AG08396 (cell line): ENCODE measurements at places on chromosomes 11 and 22.

DNA sequence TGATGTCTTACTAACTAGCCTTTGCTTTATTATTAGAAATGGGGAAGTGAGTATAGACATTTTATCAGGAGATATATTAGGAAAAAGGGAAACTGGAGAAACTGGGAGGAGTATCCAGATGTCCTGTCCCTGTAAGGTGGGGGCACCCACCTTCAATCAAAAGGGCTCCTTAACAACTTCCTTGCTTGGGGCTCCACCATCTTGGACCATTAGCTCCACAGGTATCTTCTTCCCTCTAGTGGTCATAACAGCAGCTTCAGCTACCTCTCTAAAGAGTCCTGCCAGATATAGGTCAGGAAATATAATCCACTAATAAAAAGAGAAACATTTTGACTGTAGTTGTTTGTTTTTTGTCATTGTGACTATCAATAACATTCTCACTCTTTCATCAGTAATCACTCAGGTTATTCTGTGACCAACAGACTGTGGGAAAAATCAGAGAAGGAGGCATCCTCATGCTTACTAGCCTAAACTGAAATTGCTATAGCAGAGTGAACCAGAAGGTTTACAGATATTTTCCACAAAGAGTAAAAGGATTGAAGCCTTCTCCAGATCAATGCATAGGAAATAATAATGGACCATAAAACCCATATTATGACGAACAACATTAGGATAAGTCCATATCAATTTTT, 10.4 kb downstream of the OR51B4 start:
- peak; percentile 40 for DNase-seq

DNA sequence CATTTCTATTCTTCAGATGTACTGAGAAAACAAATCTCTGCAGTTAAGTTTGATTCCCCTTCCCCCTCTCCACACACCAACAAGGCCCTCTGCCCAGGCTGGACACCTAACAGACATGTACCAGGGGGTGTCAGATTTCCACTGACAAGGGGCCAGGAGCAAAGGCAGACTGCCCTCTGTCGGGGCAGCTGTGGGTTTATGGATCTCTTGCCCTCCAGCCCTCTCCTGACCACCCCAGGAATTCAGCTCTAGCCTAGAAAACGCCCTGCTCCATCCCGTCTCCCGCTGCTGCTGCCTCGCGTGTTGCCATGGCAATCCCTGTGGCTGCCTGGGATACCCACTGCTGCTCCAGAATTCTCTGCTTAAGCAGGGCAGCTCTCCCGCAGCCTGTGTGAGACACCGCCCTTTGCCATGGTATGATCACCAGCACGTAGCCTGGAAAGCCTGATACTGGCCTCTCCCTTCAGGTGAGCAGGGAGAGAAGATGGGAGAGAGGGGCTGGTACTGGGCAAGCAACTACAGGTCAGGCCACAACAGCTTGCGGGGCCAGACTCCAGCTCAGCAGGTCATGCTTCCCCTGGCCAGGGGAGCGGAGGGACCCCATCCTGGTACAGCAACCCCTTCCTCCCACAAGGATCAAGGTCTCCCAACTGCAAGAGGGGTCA, 41.6 kb downstream of the BUD13 start:
- DNase-seq = no peak

DNA sequence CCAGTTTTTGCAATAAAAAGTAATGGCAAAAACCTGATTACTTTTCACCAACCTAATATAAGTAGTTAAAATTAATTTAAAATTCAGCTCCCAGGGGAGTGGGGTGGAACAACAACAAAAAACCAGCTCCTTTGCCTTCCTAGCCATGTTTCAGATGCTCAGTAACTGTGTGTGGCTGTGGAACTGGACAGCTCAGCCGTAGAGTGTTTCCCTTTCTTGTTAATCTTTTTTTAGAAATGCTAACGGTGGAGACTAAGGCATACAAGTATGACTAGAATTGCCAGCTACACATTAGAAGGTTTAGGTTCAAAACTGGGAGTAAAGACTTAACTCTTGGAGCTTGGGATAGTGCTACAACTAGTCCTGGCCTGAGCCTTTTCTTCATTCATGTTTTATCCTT, 45.0 kb downstream of the PPP6R3 start:
- peak; percentile 22 for DNase-seq

DNA sequence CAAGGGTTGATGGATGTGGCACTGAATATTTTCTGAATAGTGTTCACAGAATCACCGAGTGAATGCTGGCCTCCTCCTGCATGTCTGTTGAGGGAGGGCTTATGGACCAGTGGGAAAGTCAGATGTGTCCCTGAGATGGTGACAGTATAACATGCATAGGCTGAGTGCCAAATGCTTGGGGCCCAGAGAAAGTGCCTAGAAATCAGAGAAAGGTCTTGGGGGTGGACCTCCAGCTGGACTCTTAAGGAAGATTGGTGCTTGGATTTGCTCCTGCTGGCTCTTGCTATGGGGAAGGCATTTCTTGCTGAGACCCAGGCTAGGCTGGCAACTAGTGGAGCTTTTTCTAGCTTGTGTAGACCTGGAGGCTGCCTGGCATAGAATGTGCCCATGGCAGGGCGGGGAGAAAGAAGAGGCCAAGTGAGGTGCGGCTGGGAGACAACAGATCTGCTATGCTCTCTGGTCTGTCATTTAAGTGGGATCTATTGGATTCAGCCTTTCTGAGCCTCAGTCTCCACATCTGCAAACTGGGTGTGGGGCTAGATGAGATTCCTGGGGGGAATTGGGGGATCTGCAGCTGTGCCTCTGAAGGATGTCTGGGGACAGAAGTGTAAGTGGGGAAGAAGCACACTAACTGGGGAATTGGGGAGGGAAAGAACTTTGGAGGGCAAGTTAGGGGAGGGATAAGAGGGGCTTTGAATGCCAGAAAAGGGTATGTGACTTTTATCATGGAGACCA, 27.4 kb downstream of the ZNRF3 start:
- no peak for DNase-seq
